CD4-positive, alpha-beta T cell treated with Interleukin-4 for 1 hour (primary cell): ENCODE measurements at places on chromosomes 4 and X.
A peak's percentile ranks its signal among the peaks of the same experiment; 100 is the strongest.

- no peak for DNase-seq
Measured at GRCh38 chrX:39682778-39683177, 415.0 kb downstream of the BCOR start.

DNA sequence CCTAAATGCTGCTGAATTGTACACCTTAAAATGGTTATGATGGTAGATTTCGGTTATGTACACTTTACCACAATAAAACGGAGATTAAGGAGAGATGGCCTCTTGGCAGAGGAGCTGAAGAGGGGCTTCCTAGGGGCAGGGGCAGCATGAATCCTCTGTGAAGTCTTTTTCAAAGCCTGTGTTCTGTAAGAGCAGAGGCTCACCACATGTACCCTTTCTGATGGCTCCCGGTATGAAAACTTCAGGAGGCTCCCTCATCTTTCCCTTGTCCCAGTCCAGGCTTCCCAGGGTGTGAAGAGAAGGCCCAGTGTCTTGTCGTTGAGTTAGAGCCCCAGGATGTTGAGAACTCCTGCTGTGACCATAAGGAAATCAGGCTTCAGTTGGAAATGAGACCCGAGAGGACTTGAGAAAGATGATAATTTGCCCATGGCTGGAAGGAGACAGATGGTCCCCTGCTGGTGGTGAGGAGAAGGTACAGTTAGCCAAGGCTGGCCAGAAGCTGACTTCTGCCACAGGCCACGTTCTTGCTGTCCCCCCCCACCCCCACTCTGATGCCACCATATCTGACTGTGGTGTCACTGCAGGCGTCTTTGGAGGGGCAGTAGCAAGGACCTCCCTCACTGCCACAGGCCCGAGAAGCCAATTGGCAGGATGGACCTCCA lies 31.8 kb upstream of the MTM1 start:
- DNase-seq = no peak

DNA sequence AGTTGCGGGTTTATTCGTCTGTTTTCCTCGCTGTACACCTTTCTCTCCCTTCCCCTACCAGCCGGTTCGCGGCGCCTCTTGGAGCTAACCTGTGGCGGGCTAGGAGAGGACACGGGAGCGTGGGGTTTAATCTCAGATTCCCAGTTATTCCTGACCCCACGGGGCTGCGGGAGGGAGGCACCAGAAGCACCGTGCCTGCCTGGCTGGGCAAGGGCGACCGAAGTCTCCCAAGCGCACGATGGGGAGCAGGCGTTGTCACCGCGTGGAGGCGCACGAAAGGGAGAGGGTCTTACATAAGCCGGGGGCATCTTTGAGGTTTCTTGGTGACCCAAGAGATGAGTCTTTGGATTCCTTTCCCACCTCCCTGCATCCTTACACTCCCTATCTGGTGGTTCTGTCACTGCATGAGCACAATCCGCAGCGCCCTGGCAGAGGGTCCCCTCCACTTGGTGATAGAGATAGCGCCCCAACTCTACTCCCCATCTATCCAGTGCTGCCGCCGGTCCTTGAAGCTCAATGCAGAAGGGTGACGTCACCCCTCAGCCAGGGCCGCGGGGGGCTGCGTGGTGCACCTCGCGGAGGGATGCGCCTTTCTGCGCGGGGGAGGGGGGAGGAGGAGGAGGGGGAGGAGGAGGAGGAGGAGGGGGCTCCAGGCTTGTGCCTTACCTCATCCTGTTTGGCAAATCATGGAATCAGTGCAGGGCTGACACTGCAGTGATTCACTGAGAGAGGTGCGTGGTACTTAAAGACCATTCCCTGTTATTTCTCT lies 793 bp downstream of the TSPAN7 start:
- DNase-seq = peak; percentile 4

DNA sequence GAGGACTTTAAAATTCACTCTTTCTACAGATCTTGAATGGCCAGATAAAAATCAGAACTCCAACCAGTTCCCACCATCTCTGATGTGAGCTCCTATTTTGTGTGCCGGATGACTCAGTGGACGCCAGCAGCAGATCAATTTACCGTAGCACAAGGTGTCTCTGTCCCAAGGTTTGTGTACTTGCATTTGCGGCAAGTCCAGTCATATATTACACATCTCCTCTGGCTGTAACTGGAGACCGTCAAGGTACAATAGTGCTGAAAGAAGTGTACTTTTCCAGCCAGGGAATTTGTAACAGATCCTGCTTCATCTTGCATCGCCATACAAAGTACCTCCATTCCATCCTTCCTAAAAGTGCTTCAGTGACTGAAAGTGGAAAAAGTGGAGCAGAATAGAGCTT lies 108.2 kb upstream of the SORBS2 start:
- no peak for DNase-seq

GRCh38 chr4:76572224-76572623 lies 137.2 kb downstream of the SHROOM3 start:
- no peak for DNase-seq

- no peak for DNase-seq
Measured at GRCh38 chrX:108090491-108091263, 665 bp downstream of the PSMD10 start.

- DNase-seq = no peak
Measured at GRCh38 chr4:40150932-40151331, 45.9 kb upstream of the RHOH start.

GRCh38 chr4:143358923-143359643 lies 22.4 kb downstream of the GAB1 start:
- peak; percentile 33 for DNase-seq
